ENCODE measurements at places on chromosomes 13 and 19. TPM values are rescaled to one million over a fixed set of nuclear protein-coding genes. Genes with fewer than 3 reads are reported as not detected.
A peak's percentile ranks its signal among the peaks of the same experiment; 100 is the strongest.

The HNRNPM gene
- 148 TPM for total RNA-seq

GRCh38 chr19:18321734-18322102 is 1.2 kb downstream of the LSM4 start:
- no peak overlapping the region for H3K4me3 ChIP-seq
- H3K27ac ChIP-seq = no peak overlapping the region
- H3K36me3 ChIP-seq = no peaks in the 10 kb centered on the region
- H3K27me3 ChIP-seq = no peaks in the 10 kb centered on the region
- DNase-seq = no peak

The SIX5 gene
- 17.8 TPM for total RNA-seq

- no peaks in the 10 kb centered on the region for H3K4me1 ChIP-seq
- no peak overlapping the region for H3K4me3 ChIP-seq
- no peaks in the 10 kb centered on the region for H3K36me3 ChIP-seq
- DNase-seq = no peak
- no peak overlapping the region for H3K27ac ChIP-seq
These were observed 531.7 kb downstream of the MYO16 start for GRCh38 chr13:109160887-109161669.

DNA sequence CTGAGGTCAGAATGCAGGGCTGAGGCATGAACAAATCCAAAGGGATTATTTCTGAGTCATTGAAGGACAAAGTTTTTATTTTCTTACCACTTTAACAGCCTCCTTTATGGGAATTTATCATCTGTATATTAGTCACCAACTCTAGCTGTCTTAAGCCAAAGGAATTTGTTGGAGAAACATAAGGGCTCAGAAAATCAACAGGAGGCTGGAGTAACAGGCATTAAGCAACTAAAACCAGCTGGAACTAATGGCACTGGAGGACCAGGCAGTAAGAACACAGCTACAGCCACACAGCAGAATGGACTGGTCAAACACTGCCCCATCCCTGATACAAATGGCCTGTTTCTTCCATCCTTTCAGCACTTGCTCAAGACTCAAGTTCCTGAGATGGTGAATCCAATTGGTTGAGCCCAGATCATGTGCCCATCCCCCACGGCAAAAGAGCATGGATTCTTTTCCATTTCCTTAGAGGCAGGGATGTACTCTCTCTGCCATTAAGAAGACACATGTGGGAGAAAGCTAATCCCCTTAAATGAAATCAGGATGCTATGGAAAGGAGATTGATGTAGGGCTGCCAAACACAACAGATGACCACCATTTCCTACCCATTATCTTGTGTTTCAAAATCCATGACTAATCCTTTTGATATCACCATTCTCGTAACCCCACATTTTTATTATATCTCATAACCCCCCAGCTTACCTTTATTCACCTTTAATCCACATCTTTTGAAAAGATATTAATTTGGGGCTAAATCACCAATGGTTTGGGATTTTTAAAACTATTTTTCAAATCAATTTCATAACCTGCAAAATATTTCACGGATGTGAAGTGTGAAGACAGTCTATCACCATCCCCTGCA is 157.0 kb upstream of the FNDC3A start:
- no peak for DNase-seq
- H3K27me3 ChIP-seq = no peaks in the 10 kb centered on the region
- H3K27ac ChIP-seq = peak overlapping the region; percentile 93
- H3K4me1 ChIP-seq = peaks cover 3% of the 10 kb centered on the region
- H3K36me3 ChIP-seq = no peaks in the 10 kb centered on the region
- no peak overlapping the region for H3K4me3 ChIP-seq

DNA sequence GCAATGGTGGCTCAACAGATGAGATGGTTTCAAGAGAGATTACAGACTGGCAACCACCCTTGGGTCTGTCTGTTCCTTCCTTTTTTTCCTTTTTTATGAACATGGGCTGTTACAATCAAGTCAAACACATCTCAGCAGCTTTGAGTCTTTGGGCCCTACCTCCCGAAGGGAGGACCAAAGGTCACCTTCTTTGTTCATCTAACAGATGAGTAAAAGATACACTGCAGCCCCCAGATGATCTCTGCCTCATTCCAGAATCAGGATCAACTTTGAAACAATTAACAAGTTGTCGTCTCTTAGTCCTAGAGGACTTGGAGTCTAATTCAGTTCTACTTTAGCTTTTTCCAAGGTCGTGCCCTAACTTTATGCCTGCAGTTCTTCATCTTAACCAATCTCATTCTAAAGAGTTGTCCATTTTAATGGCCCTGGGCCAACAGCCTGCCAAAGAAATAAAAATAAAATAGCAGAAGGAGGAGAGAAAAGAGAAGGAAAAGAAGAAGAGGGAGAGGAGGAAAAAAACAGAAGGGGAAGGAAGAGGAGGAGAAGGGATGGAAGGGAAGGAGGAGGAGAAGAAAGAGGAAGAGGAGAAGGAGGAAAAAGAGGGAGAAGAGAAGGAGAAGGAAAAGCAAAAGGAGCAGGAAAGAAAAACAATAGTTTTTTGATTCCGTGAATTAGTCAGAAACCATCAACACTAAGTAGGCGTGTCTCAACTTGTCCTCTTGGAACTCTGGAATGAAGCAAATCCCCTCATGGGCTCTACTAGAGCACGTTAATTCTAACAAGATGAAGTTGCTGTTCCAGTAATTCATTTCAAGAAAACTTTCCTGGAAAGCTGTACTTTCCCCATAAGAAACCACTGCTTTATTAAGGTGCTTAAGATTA is 281.2 kb downstream of the FOXO1 start:
- H3K4me1 ChIP-seq = no peaks in the 10 kb centered on the region
- no peaks in the 10 kb centered on the region for H3K36me3 ChIP-seq
- no peaks in the 10 kb centered on the region for H3K27me3 ChIP-seq
- H3K27ac ChIP-seq = no peak overlapping the region
- no peak overlapping the region for H3K4me3 ChIP-seq

The CIC gene
- total RNA-seq = 103 TPM

GRCh38 chr13:99373436-99373835 is 66.2 kb upstream of the GPR183 start:
- no peak for DNase-seq
- no peaks in the 10 kb centered on the region for H3K4me1 ChIP-seq
- H3K36me3 ChIP-seq = no peaks in the 10 kb centered on the region
- H3K4me3 ChIP-seq = no peak overlapping the region
- H3K27me3 ChIP-seq = no peaks in the 10 kb centered on the region

DNA sequence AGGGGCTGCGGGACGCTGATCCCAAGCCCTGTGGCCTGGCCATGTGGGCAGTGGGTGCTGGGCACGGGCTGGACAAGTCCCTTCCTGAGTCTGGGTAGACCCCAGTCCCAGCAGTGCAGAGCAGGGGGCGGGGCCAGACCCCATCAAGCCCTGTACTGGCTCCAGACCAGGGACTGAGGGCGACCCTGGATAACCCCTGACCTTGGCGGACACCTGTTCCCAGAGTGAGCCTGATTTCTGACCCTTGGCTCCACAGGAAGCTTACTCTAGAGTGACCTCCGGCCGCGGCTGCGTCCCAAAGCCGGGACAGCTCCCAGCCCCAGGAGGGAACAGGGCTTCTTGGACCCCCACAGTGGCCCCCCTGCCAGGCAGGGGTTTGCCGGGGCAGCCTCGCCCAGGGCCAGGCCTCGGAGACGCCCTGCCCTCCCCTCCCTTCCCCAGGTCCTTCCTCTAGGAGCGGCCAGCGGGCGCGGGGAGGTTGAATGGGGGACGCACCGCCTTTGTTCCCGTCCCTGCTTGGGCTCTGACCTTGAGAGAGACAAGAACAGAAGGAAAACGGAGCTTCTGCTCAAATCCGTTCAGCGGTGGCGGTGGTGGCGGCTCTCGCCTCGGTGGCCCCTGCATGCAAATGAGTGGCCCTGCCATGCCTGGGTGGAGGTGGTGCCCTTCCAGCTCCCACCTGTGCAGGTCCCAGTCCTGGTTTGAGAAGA is 2.3 kb upstream of the EFNA2 start:
- no peak for DNase-seq
- no peaks in the 10 kb centered on the region for H3K27me3 ChIP-seq
- H3K4me1 ChIP-seq = no peaks in the 10 kb centered on the region
- no peak overlapping the region for H3K27ac ChIP-seq
- no peak overlapping the region for H3K4me3 ChIP-seq
- H3K36me3 ChIP-seq = no peaks in the 10 kb centered on the region

The PET100 gene
- total RNA-seq = 95.7 TPM

DNA sequence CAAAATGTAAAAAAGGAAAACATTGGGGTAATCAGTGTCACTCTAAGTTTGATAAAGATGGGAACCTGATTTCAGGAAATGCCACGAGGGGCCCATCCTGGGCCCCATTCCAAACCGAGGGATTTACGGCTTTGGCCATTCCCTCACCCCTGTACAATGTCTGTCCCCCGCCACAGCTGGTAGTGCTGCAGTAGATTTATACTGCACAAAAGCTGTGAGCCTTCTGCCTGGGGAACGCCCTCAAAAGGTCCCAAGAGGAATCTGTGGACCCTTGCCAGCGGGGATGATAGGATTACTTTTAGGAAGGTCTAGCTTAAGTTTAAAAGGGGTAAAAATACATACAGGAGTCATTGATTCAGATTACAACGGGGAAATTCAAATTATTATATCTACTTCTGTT is 173.4 kb upstream of the SGCG start:
- no peak for DNase-seq
- H3K36me3 ChIP-seq = no peaks in the 10 kb centered on the region
- no peak overlapping the region for H3K27ac ChIP-seq
- H3K4me3 ChIP-seq = no peak overlapping the region

- H3K27me3 ChIP-seq = no peaks in the 10 kb centered on the region
- no peak overlapping the region for H3K4me3 ChIP-seq
- H3K4me1 ChIP-seq = no peaks in the 10 kb centered on the region
These were observed 43.1 kb downstream of the SUGP2 start for GRCh38 chr19:18990128-18990708.

Data from aorta (tissue), 5 donors.